ENCODE measurements at places on chromosomes 6 and 20. TPM values are rescaled to one million over a fixed set of nuclear protein-coding genes. Genes with fewer than 3 reads are reported as not detected.

The RBBP9 gene
- 28.4 TPM for total RNA-seq

The GSTA3 gene
- total RNA-seq: not detected

DNA sequence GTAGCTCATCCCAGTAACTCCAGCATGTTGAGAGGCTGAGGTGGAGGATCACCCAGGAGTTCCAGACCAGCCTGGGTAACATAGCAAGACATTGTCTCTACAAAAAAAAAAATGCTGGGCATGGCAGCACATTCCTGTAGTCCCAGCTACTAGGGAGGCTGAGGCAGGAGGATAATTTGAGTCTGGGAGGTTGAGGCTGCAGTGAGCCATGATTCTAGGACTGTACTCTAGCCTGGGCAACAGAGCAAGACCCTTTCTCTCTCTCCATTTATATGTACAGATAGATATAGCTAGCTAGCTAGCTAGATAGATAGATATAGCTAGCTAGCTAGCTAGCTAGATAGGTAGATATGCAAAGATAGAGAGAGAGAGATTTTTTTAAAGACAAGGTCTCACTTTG is 20.4 kb downstream of the ILRUN start:
- no peak for DNase-seq

DNA sequence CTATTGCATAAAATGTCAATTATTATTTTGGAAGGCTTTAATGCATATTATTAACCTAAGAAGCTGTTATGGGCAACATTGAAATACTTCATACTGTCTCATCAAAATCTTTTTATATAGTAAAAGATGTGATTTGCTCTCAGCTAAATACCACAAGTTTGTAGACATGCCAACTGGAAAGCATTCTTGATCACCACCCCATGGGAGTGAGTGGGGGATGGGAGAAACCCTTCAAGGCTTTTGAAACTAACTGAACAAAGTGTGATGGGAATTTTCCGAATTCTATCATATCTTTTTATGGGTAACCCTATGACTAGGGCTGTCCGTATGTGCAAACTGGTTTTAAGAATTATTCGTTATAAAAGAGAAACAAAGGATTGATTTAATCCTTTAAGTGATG is 377.3 kb upstream of the JAG1 start:
- no peak for DNase-seq

DNA sequence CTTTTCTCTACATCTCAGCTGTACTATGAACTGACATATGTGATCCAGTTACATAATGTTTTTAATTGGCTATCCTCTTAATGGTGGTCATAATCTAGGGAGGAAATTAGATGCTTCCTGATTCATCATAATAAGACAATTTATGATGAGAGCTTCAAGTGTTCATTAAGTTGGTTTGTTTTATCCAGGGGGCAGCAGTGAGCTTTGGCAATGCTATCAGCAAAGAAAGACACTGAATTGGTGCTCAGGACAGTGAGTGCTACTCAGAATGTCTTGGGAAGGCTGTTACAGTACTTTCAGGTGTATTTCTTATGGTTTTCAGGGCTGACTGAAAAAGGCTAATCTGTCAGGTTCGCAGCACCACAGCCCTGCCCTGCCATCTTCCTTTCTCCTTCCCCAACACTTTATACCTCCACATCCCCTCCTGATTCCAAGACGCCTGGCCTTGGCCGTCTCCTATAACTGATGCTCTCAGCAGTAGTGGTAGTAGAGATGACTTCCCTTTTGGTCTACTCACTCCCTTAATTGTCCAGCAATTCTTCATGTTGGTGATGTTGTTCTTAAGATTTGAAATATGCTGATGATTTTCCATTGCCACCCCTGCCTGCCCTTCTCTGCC is 67.0 kb upstream of the TNFAIP3 start:
- DNase-seq: no peak
